Activated T-cell treated with anti-CD3 and anti-CD28 coated beads, Interleukin-2, amount 50 U/mL, for 72 hours (primary cell): ENCODE measurements at places on chromosomes 7 and 10. TPM values are rescaled to one million over a fixed set of nuclear protein-coding genes. Genes with fewer than 3 reads are reported as not detected.

WNT2 gene
- not detected for total RNA-seq

GRCh38 chr7:144830024-144830785 is 5.6 kb downstream of the TPK1 start:
- peaks cover 84% of the 10 kb centered on the region for H3K4me1 ChIP-seq
- DNase-seq: no peak
- H3K4me3 ChIP-seq: no peak overlapping the region
- no peaks in the 10 kb centered on the region for H3K27me3 ChIP-seq
- H3K27ac ChIP-seq: peak overlapping the region; percentile 87
- peaks cover 6% of the 10 kb centered on the region for H3K36me3 ChIP-seq

GRCh38 chr10:86308056-86308455 is 58.5 kb downstream of the GRID1 start:
- no peaks in the 10 kb centered on the region for H3K4me1 ChIP-seq
- H3K27ac ChIP-seq: no peak overlapping the region
- no peak overlapping the region for H3K4me3 ChIP-seq
- no peak for DNase-seq
- peaks cover 13% of the 10 kb centered on the region for H3K27me3 ChIP-seq

GRCh38 chr10:103911021-103911459 is 6.9 kb downstream of the STN1 start:
- peak; percentile 49 for DNase-seq
- H3K4me3 ChIP-seq: peak overlapping the region; percentile 66
- H3K4me1 ChIP-seq: peaks cover 74% of the 10 kb centered on the region
- peaks cover 18% of the 10 kb centered on the region for H3K36me3 ChIP-seq
- peak overlapping the region; percentile 99 for H3K27ac ChIP-seq
- no peaks in the 10 kb centered on the region for H3K27me3 ChIP-seq

GRCh38 chr10:47456079-47456785 is 27.7 kb downstream of the ANXA8 start:
- peaks cover 25% of the 10 kb centered on the region for H3K27me3 ChIP-seq
- no peak overlapping the region for H3K4me3 ChIP-seq
- no peaks in the 10 kb centered on the region for H3K36me3 ChIP-seq
- no peak for DNase-seq
